ENCODE measurements at places on chromosomes 1 and 21. TPM values are rescaled to one million over a fixed set of nuclear protein-coding genes. Genes with fewer than 3 reads are reported as not detected.

TSSK3 gene
- 2.1 TPM for total RNA-seq

WNT9A gene
- 4.8 TPM for total RNA-seq

C1orf21 gene
- total RNA-seq: 79.9 TPM

NBPF6 gene
- not detected for total RNA-seq

NRIP1 gene
- total RNA-seq: 16.8 TPM
